Stimulated activated CD8-positive, alpha-beta memory T cell treated with anti-CD3 and anti-CD28 coated beads, Interleukin-2, amount 100 ng/mL, for 48 hours (primary cell): ENCODE measurements at places on chromosomes 7 and 10.

DNA sequence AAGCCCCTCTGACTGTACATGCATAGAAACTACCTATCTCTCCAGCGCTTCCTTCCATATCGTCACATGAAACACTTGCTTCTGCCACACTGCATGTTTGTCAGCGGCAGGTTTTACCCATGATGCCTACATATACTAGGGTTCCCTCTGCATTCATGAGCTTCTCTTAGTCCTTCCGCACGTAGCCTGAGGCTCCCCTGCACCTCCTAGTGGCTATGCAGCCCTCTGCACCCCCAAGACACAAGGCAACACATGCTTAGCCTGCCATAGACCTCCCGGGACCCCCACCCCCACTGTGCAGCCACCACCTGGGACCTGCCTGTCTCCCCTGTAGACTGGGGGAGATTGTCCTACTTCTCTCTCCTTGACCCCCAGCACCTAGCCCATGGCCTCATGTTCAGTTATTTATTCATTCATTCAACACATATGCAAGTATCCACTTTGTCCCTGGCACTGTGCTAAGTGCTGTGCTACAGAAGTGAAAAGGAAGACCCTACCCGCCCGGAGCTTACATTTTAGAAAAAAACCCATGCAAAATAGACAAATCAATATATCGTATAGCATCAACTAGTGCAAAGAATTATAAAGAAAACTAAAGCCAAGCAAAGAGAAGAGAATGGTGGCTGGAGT is 23.5 kb downstream of the TMEM273 start:
- DNase-seq: no peak

DNA sequence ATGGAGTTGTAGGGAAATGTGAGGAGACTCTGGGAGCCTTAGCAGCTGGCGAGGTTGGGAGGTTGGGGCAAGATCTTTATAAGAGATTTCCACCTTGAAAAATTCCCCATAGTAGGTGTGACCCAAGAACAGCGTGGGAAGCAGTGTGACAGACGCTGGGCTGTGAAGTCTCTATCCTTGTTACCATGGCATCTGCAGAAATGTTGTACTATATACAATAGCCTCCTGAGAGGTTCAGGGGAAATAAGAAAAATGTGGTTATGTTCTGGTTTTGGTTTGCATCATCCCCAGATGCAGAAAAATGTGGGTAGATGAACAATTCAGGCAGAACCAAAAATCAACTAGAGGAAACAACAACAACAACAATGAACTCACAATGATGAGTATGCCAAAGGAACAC is 498.6 kb downstream of the SH2D4B start:
- no peak for DNase-seq

DNA sequence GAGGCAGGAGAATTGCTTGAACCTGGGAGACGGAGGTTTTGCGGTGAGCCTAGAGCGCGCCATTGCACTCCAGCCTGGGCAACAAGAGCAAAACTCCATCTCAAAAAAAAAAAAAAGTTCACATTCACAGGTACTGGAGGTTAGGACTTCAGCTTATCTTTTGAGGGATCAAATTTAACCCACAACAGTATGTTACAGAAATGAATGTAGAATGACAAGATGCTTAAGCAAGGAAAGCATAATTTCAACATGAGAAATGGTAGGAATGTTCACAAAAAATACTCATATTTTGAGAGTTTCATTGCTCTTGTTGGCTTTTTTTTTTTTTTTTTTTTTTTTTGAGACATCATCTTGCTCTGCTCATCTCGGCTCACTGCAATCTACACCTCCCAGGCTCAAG is 1.9 kb upstream of the HERC4 start:
- no peak for DNase-seq

- DNase-seq: no peak
Measured at GRCh38 chr7:71350680-71351079, 218.7 kb downstream of the GALNT17 start.

GRCh38 chr10:19974554-19974953 is 158.3 kb downstream of the PLXDC2 start:
- no peak for DNase-seq

DNA sequence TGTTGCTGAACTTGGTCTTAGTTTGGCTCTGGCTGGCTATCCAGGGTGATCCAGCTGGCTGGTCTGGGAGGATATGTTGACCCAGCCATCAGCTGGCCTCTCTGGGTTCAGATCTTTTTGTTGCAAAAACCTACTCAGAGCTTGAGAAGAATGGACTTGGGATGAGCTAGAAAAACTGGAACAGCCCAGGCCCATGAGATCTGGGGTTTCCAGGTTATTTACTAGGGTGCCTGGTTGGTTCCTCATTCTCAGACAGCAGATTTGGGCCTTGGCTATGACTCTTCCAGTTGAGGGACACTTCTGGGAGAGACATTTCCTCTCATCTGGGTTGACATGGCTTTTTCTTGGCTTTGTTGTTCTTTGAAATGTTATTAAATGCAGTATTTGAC is 116.6 kb downstream of the ADCY1 start:
- DNase-seq: no peak

DNA sequence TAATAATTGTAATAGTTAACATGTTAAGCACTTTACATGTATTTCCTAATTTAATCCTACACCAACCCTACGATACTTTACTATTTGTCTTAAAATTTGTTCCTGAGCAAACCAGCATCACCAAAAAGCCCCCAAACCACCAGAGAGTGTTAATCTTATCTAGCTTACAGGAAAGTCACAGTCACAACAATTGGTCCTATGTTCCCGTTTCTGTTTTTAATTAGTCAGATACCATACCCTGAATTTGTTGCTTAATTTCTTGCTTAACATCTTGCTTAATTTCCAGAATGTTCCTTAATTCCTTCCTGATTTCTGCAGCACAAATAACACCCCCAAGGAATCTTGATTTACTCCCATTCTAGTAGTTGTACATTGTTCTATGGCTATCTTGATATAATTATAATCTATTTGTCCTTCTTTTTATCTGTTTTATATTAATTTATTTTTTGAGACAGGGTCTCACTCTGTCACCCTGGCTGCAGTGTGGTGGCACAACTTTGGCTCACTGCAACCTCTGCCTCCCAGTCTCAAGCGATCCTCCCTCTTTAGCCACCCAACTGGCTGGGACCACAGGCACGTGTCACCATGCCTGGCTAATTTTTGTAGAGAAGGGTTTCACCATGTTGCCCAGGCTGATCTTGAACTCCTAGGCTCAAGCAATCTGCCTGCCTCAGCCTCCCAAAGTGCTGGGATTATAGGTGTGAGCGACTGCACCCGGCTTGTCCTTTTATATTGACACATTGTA is 6.6 kb upstream of the PDSS1 start:
- DNase-seq: no peak

GRCh38 chr10:112335868-112336265 is 38.0 kb upstream of the ACSL5 start:
- no peak for DNase-seq

- DNase-seq: no peak
Measured at GRCh38 chr7:55129541-55130394, 111.0 kb downstream of the EGFR start.

- no peak for DNase-seq
Measured at GRCh38 chr10:4885162-4885561, 59.2 kb downstream of the AKR1E2 start.

DNA sequence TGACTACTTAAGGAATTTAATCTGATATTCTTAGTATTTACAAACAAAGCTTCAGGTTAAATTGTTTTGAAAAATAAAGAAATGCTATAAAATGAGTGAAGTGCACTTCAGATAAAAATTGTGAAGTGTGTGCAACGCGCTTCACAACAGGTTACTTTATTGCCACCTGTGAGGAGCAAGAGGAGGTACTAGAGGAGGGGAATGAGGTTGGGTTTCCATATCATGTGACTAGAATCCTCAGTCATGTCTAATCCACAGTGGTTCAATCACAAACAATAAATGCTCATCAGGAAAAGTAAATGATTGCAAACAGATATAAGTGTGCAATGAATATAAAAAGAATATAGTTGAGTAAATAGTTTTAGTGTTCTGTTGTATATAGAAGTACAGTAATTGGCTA is 34.5 kb upstream of the CD36 start:
- DNase-seq: no peak

DNA sequence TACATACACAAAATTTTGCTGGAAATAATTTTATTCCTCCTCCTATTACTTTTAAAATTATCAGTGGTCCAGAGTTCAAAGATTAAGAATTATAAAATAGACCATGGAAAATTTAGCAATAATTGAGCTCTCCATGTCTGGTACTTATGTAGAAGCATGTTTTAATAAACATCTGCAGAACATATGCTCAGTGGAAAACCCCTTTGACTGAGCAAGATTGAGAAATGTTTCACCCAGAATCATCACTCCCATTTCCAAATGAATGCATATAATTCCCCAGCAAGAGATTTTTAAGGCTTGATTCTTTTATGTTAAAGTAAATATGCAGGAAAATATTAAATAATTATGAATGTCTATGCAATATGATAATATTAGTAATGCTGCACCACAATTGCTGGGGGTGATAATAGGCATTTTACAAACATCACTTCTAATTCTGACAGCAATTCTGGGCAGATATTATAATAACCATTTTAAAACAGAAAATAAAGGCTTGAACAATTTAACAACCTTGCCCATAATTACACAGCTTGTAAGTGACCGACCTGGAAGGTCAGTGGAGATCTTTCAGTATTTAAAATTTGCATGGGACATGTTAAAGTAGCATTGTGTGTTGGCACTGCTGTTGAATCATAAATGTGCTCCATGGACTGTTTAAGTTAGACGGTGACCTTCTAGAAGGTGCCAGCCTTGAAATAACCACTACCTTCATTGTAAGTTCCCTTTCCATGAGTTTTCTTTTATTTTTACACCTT is 45.6 kb upstream of the TES start:
- DNase-seq: no peak

- DNase-seq: no peak
Measured at GRCh38 chr7:158746957-158747356, 42.4 kb upstream of the NCAPG2 start.

GRCh38 chr7:139896831-139897230 is 67.8 kb downstream of the TBXAS1 start:
- DNase-seq: no peak

DNA sequence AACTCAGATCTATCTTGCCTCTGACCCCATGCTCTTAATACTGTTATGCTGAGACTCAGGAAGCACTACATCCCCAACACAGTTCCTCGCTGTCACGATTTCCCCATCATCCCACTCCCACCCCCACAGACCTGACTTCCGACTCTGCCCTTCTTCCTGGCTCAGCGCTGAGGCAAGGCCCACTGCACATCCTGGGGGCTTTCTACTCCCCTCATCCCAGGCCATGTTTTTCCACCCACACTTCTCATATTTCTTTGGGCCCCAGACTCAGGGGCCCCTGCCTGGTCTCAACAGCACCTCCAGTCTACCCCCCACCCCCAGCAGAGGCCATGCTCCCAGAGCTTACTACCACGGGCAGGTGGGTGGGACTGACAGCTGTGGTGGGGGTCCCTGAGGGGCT is 7.7 kb upstream of the NDST2 start:
- no peak for DNase-seq

- no peak for DNase-seq
Measured at GRCh38 chr7:103660455-103661371, 214.7 kb upstream of the SLC26A5 start.

DNA sequence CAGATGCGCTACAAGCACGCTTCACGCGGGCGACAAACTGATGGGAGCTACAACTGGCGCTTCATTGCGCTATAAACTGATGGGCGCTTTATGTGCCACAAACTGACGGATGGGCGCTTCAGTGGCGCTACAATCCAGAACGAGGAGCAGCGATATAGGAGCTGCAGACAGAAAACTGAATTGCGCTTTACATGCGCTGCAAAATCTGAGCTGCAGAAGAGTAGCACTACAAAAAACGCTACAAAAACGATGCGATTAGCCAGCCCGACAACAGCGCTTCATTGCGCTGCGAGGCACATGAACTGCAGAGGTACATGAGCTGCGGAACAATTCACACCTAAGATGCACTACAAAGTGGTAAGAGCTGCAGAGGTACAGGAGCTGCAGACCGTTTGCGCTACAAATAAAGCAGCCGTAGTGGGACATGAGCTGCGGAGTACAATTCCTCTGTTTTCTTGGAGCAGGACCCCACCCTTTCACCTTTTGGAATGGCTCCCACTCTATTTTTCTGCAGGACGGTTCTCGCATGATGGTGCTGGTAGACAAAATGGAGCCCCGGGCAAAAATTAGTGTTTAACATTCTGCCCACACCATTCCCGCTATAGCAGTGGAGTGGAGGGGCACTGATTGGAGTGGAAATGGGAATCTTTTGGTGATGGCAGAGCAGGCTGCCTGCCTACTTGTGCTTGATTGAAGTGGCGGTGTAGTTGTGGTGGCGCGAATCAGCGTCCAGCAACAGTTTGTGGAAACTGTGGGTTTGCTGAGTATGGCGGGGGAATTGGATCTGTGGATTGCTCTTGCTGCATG is 1.2 kb upstream of the SGCE start:
- no peak for DNase-seq

- DNase-seq: no peak
Measured at GRCh38 chr7:76300166-76300731, 2.2 kb upstream of the HSPB1 start.

GRCh38 chr10:110686047-110686446 is 41.9 kb downstream of the RBM20 start:
- no peak for DNase-seq

GRCh38 chr7:30665043-30665442 is 17.2 kb downstream of the CRHR2 start:
- no peak for DNase-seq

- no peak for DNase-seq
Measured at GRCh38 chr10:49690698-49691356, 11.4 kb downstream of the C10orf53 start.

DNA sequence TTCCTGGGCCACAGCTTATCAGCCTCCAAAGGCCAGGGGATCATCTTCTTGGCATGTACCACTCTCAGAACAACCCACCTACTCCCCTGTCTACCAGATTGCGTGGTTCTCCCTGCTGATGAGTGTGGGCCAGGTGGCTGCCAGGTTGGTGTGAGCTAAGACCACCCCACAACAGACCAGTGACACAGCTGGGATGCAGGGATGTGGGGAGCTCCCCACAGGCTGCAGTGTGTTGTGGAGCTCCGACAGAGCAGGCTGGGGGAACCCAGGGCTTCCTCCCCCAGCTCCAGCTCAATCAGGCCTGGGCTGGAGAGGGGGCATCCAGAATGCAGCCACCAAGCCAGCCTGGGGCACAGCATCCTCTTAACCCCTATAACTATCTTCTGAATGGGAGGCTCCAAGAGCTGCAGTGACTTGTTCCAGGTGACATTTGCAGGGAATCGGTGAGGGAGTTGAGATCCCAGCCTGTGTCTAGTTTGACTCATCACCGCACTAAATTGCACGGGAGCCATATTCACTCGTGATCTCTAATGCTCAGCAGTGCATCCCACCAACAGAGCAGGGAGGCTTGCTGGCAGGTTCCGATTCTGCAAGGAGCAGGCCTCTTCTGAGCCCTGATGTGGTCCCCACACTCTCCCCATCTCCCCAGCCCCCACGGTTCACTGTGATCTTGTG is 596 bp upstream of the GDF2 start:
- DNase-seq: no peak

GRCh38 chr10:30683496-30683895 is 53.9 kb upstream of the LYZL2 start:
- no peak for DNase-seq

- DNase-seq: no peak
Measured at GRCh38 chr10:48839809-48840679, 99.6 kb downstream of the LRRC18 start.
